ENCODE measurements at places on chromosomes 7 and 10.

DNA sequence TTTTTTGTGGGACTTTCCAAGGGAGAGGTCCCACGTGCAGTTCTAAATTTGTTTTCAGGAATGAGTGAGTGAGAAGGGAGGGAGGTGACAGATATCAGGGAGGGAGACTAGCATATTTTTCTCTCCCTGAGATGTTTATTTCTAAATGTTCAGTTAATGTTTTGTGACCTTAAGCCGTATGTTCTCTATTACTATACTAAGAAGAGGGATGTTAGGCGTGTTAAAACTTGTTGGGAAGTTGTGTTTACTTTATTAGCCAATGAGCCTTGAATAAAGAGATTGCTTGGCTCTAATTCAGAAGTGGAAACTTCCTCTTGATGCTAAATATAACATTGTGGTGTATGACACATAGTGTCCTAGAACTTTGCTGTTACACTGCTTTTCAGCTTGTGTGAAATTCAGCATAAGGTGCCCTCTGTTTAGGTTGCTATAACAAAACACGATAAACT is 37.3 kb downstream of the DNAH11 start:
- DNase-seq: peak; percentile 30

DNA sequence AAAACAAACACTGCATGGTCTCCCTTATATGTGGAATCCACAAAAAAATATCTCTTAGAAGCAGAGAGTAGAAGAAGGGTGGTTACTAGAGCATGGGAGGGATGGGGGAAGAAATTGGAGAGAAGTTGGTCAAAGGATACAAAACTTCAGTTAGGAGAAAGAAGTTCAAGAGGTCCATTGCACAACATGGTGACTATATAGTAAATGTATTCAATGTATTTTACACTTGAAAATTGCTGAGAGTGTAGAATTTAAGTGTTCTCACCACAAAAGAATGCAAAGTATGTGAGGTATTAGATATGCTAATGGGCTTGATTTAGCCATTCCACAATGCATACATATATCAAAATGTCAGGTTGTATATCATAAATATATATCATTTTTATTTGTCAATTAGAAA is 232.0 kb upstream of the CELF2 start:
- DNase-seq: no peak

- peak; percentile 87 for DNase-seq
These were observed at the start of gene GNAI1 for GRCh38 chr7:80134536-80135308. GNAI1 (plus strand) TSS chr7:80134831; CDS start chr7:80135161, 330 bp downstream.

DNA sequence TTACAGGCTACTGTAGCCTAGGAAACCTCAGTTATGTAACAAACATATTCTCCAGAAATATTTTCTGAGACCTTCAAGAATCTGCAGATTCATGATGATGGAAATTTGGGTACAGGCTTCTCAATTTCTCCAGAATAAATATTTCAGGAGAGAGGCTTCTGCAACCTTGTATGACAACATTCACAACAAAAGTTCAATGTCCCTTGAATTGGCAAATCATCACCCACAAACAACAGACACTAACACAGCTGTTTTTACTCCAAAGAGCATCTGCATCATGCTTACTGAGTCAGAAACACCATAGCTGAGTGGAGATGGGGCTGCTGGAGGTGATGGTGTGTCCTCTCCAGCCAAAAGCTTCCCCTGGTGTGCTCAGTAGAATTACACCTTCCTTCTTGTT is 9.3 kb upstream of the COBL start:
- no peak for DNase-seq

DNA sequence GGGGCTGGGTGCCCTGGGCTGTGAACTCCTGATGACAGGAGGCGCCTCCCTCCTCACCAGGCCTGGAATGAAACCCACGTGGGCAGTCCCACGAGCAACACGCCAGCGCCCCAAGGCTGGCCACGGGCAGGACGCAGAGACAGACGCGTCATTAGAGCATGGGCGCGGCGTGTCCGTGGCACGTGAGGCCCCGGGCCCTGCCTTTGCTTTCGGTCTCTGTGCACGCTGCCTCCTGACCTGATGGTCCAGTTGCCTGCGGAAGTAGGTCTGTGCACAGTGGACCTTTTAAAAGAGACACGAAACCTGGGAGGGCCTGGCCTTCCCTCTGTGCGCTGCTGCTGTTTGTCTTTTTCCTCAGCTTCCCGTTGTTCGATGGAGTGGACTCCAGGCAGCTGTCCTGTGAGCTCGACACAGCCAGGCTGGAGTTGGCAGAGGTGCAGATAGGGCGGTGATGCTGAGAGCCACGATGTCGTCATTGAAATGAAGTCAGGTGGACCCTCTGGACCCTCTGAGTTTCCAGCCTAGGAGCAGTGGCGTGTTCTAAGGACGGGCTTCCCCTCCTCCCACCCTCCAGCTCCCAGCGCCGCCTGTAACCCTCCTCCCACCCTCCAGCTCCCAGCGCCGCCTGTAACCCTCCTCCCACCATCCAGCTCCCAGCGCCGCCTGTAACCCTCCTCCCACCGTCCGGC is 40.1 kb upstream of the CFAP46 start:
- no peak for DNase-seq

- DNase-seq: peak; percentile 27
These were observed 3.2 kb downstream of the HPSE2 start for GRCh38 chr10:99232360-99232999.

GRCh38 chr10:70540089-70540788 is 61.7 kb downstream of the PALD1 start:
- peak; percentile 75 for DNase-seq

DNA sequence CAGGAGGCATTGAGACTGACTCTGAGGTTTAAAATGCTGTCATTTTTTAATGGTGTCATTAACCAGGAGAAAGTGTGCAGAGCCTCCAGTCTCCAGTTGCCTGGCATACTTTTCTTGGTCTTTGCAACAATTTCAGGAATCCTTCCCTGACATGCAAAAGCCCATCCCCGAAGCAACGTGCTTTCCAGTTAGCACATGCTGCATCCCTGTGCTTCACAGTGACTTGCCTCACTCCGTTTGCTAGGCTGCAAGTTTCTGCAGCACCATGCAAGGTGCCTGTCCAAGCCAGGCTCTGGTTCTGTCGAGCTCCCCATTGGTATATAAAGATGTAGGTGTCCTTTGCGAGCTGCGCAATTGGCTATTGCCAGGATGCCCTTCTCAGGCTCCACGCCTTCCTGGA is 135.0 kb downstream of the GALNT17 start:
- no peak for DNase-seq

DNA sequence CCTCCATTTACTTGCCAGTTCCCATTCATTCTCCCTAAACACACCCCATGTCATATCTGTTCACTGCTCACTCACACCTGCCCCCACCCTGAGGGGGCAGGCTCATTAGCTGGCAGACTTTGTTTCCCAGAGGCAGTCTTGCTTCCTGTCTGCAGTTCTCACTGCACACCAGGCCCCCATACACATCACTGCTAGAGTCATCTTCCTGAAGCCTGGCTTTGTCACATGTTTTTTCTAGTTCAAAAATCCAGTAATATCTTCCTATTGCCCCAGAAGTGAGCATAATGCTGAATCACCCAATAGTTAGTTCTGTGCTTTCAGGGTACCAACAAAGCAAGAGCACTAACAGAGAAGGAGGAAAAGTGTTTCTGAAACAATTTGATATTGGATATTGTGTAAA is 1.9 kb downstream of the LRRC72 start:
- DNase-seq: no peak

DNA sequence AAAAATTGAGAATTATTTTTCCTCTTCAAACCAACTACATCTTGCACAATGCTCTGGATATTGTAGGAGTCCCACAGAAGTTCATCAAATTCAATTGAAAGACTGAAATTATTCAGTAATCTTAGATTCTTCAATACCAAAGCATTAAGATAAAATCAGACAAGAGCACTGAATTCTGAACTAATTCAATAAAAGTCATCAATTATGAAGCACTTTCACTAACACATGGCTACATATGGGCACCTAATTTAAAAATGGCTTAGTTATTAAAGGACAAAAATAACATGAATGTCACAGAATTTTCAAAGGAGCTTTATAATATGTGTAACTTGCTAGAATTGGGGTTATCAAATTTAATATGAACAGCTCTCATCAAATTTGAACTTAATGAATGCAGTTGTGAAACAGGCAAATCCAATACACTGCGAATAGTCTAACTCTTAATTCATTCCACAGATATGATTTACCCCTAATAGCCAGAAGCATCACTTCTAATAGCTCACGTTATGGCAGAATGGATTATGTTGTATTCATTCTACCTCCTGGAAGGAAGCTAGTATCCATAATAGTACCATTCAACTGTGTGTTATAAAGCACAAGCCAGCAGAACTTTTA is 116.8 kb downstream of the GRM8 start:
- DNase-seq: no peak

GRCh38 chr7:79182283-79182682 is 271.2 kb downstream of the MAGI2 start:
- DNase-seq: no peak

- no peak for DNase-seq
These were observed 39.4 kb upstream of the TARP start for GRCh38 chr7:38312821-38313220.
